ENCODE measurements at places on chromosomes 3 and 15. TPM values are rescaled to one million over a fixed set of nuclear protein-coding genes. Genes with fewer than 3 reads are reported as not detected.

The GP5 gene
- not detected for total RNA-seq

The ATR gene
- 12.6 TPM for total RNA-seq

The NTRK3 gene
- 7.1 TPM for total RNA-seq

The CP gene
- 30.1 TPM for total RNA-seq

The SLC12A1 gene
- not detected for total RNA-seq

The SHF gene
- 1.3 TPM for total RNA-seq

The PCOLCE2 gene
- 135 TPM for total RNA-seq

The ITIH1 gene
- not detected for total RNA-seq

The A4GNT gene
- not detected for total RNA-seq

The SEMA3F gene
- total RNA-seq = 7.4 TPM

The LIPH gene
- under 0.01 TPM for total RNA-seq

The HRG gene
- not detected for total RNA-seq

The C3orf49 gene
- not detected for total RNA-seq

The COL8A1 gene
- total RNA-seq = 7.8 TPM

The ARL8B gene
- 46.4 TPM for total RNA-seq

The LRRC31 gene
- not detected for total RNA-seq

The ARL14 gene
- not detected for total RNA-seq

The SEMA6D gene
- 14.9 TPM for total RNA-seq

The SMCO1 gene
- not detected for total RNA-seq

The CD86 gene
- total RNA-seq = not detected

The CPNE4 gene
- not detected for total RNA-seq

The ZNF860 gene
- total RNA-seq = 0.38 TPM

The WWTR1 gene
- total RNA-seq = 108 TPM

The TRIM71 gene
- not detected for total RNA-seq

The CPEB1 gene
- total RNA-seq = 1.7 TPM

The PAQR5 gene
- 0.15 TPM for total RNA-seq

The IL16 gene
- total RNA-seq = under 0.01 TPM

The GLDN gene
- 16.6 TPM for total RNA-seq

The ZMYND10 gene
- 0.70 TPM for total RNA-seq

The LDHAL6B gene
- total RNA-seq = not detected

The TPRG1 gene
- 0.15 TPM for total RNA-seq

The IGSF11 gene
- 0.12 TPM for total RNA-seq

The CLEC3B gene
- 46.7 TPM for total RNA-seq

The FES gene
- 26.2 TPM for total RNA-seq

The ISLR gene
- 87.3 TPM for total RNA-seq
